Activated naive CD8-positive, alpha-beta T cell treated with anti-CD3 and anti-CD28 coated beads, Interleukin-2, amount 50 U/mL, for 24 hours (primary cell): ENCODE measurements at places on chromosomes 13 and 19.
A peak's percentile ranks its signal among the peaks of the same experiment; 100 is the strongest.

DNA sequence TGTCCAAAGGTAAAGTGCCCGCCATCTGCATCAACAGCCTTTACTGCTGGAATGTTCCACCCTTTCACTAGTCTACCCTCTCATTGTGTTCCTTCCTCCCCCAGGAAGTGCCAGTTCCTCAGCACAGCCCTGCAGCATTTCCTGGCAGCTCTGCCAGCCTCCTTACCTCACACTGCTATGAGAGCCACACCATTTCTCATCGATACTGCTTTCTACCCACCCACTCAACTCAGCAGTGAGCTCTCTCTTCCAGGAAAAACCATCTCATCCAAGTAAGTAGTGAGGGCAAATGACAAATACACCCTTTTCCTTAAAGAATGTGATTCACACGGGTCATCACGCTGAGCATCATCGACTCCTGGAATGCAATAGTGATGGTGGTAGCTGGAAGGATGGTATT lies 19.8 kb downstream of the UQCRFS1 start:
- no peak overlapping the region for H3K27ac ChIP-seq
- H3K27me3 ChIP-seq: no peaks in the 10 kb centered on the region
- no peaks in the 10 kb centered on the region for H3K36me3 ChIP-seq
- DNase-seq: no peak

DNA sequence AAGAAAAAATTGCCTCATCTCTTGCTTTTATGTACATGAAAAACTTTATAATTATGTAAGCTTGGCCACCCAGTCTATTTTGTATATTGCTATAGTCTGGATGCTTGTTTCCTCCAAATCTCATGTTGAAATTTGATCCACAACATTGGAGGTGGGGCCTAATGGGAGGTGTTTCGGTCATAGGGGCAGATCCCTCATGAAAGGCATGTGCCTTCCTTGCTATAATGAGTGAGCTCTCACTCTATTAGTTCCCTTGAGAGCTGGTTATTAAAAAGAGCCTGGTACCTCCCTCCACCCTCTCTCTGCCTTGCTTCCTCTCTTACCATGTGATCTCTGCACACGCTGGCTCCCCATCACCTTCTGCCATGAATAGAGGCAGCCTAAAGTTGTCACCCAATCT lies 1005.1 kb downstream of the PCDH9 start:
- no peaks in the 10 kb centered on the region for H3K4me1 ChIP-seq
- no peaks in the 10 kb centered on the region for H3K36me3 ChIP-seq
- DNase-seq: no peak
- H3K27me3 ChIP-seq: no peaks in the 10 kb centered on the region

DNA sequence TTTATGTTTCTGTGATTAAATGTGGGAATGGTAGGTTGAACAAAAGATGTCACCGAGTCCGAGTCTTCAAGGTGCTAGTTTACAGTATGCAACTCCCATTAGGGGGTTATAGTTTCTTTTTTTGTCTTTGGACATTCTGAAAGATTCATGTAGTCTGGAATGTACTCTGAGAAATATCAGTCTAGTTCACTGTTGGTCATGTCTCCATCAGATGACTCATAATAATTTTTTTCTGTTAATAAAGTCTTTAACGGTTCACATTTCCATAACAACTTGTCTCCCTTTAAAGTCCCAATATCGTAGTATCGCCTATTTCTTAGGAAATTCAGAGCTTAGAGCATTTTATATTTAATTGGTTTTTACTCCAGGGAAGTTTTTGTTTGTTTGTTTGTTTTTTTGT lies 13.5 kb upstream of the ESD start:
- H3K27me3 ChIP-seq: peaks cover 12% of the 10 kb centered on the region
- DNase-seq: no peak
- no peak overlapping the region for H3K4me3 ChIP-seq
- H3K4me1 ChIP-seq: peaks cover 5% of the 10 kb centered on the region
- no peak overlapping the region for H3K27ac ChIP-seq
- peaks cover 12% of the 10 kb centered on the region for H3K36me3 ChIP-seq

DNA sequence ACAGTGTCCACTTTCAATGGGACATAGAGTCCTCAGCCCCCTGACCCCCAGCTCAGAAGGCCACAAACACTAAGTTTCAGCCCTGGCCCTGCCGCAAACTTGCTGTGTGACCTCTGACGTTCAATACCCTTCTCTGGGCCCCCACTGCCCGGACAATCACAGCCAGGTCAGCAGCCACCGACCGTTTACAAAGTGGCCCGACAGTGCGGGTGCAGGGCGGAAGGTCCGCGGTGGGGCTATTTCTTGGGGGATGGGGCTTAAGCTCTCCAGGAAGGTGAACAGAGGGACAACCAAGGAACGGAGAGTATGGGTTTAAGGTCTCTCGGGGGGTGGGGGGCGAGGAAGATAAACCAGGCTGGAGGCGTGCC lies 496 bp downstream of the SMIM7 start:
- peak overlapping the region; percentile 99 for H3K4me3 ChIP-seq
- H3K27ac ChIP-seq: peak overlapping the region; percentile 99
- no peak for DNase-seq
